IPS DF 6.9 (cell line): ENCODE measurements at places on chromosomes 6 and 20.

DNA sequence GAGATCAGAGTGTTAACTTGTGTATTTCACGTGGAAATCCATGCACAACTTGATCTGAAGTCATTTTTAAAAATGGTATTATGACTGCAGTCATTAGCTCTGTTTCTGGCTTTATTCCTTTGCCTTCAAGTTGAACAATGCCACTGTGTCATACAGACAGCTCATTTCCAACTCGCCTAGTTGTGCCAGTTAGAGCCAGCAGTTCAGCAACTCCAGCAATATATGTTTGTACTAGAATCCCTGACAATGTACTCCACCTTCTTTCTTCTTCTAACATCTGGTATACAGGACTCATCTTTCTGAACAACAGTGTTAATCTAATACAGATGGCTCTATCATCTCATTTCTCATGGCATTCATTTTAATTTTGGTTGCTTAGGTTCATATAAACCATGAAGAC, 418.3 kb upstream of the POU3F2 start:
- no peaks in the 10 kb centered on the region for H3K4me1 ChIP-seq
- H3K27ac ChIP-seq = no peak overlapping the region
- no peaks in the 10 kb centered on the region for H3K36me3 ChIP-seq
- DNase-seq = no peak
- no peak overlapping the region for H3K4me3 ChIP-seq
- H3K27me3 ChIP-seq = no peaks in the 10 kb centered on the region

DNA sequence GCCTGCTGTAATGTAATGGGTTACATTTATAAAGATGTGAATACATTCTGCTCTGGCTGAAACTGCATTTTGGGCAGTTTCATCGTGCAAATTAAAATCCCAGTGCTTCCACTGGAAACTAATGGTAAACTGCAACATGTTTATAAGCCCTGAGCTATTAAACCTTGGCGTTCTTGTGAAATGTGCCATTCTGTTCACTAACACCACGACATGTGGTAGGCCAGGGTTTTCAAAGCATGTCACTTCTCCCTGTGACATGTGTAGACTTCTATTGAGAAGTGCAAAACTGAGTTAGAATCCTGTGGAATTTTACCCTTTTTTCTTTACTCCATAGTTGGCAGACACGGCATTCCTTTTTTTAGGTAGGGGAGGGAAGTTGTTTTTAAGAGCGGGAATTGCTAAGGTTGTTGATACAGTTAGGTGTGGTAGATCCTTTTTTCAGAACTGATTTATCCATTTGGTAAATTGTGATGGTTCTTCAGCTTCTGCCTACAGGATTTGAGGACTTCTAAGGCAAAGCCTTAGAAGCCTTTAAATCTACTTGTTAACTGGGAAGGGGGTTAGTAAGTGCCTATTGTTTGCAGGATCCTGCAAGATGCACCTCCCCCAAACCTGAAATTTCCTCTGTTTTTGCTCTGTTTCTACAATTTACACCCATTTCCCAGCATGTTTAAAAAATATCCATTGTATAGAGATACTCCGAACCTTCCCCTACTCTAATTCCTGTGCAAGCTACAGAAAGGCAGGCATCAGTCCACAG, 4.2 kb downstream of the SASH1 start:
- H3K36me3 ChIP-seq = no peaks in the 10 kb centered on the region
- no peaks in the 10 kb centered on the region for H3K27me3 ChIP-seq
- no peak for DNase-seq
- H3K27ac ChIP-seq = no peak overlapping the region

GRCh38 chr6:153084393-153084792, 46.7 kb downstream of the RGS17 start:
- no peak for DNase-seq
- H3K27me3 ChIP-seq = no peaks in the 10 kb centered on the region
- H3K36me3 ChIP-seq = no peaks in the 10 kb centered on the region
- no peak overlapping the region for H3K4me3 ChIP-seq

DNA sequence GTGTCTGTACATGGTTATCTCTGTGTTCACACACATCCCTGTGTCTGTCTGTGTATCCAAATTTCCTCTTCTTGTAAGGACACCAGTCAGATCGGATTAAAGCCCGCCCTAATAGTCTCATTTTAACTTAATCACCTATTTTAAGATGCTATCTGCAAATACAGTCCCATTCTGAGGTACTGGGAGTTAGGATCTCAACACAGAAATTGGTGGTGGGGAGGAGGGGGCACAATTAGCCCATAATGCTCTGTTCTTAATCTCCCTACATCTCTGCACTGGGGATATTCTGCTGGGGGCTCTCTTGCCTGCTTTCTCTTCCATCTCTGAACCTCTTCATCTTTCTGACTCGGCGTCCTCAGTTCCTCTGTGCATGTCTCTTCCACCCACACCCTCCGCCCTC, 320.7 kb downstream of the CDC5L start:
- H3K4me1 ChIP-seq = no peaks in the 10 kb centered on the region
- H3K36me3 ChIP-seq = no peaks in the 10 kb centered on the region
- no peak overlapping the region for H3K27ac ChIP-seq
- H3K4me3 ChIP-seq = no peak overlapping the region
- H3K27me3 ChIP-seq = no peaks in the 10 kb centered on the region

GRCh38 chr6:69063401-69063800, 428.3 kb downstream of the ADGRB3 start:
- no peaks in the 10 kb centered on the region for H3K4me1 ChIP-seq
- no peak for DNase-seq
- no peaks in the 10 kb centered on the region for H3K36me3 ChIP-seq
- no peak overlapping the region for H3K4me3 ChIP-seq
- H3K27ac ChIP-seq = no peak overlapping the region
- H3K27me3 ChIP-seq = no peaks in the 10 kb centered on the region
